Muscle of back (tissue), 13 donors: ENCODE measurements at places on chromosomes 5 and 9.

GRCh38 chr5:170534177-170534576 is 30.4 kb downstream of the KCNIP1 start:
- no peak for DNase-seq

DNA sequence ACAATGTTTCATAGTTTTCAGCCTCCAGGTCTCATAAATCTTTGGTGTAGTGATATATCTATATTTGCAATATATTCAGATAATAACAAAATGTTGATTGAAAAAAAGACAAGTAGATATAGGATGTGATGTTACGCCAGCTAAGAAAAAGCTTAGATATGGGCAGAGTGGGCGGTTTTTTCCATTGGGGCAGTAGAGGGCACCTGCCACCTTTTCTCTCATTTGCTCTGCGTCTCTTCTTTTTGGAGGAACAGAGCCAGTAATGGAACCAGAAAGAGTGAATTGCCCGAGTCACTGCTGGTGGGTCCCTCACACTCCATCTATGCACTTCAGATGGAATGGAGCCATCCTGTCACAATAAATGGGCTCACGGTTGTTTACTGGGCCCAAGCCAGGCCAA is 62.1 kb upstream of the FANCC start:
- DNase-seq = no peak

GRCh38 chr5:64595031-64595855 is 89.4 kb downstream of the RGS7BP start:
- peak; percentile 57 for DNase-seq

DNA sequence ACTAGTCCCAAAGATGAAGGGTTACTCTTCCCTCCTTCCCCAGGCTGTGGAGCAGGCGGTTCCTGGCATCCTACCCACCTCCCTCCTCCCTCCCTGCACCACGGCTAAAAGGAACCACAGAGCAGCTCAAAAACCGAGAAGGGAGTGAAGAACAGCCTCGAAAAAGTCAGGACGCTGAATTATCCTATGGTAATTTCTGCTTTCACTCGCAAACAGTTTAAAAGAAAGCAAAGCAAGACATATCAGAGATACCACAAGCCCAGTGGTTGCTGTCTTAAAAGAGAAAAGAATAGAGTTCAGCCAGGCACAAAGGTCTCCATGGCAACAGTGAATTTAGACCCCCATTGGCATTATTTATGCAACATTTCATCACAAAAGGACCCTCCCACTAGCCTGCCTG is 315.4 kb downstream of the CTNND2 start:
- DNase-seq = no peak

DNA sequence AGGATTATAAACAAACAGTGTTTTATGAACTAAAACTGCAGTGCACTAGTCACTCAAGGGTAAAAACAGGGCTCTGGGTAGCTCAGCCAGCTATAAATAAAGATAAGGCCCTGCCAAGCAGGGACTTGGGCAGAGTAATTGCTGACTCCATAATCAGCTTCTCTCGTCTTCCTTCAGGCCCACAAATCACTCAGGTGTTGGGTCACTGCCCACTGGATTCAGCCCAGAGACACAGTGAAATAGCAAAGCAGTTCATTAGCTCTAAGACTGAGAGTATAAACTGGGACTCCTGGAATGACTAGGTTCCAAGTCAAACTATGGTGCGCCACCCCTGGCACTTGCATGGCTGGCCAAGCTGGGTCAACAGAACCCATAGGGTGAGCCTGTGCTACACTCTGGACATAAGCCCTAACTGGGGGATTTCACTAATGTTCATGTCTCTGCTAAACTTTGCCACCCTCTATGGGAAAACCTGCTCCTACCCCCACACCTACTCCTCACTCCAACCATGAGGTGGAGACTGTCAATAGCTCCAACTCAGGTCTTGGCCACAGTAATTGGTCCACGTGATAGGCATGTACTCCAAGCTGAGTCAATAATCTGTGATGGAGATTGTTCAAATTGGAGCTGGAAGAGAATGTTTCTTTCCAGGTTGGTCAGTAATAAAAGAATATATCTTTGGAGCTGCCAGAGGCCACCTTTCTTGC is 158.5 kb downstream of the SLIT3 start:
- DNase-seq = no peak

DNA sequence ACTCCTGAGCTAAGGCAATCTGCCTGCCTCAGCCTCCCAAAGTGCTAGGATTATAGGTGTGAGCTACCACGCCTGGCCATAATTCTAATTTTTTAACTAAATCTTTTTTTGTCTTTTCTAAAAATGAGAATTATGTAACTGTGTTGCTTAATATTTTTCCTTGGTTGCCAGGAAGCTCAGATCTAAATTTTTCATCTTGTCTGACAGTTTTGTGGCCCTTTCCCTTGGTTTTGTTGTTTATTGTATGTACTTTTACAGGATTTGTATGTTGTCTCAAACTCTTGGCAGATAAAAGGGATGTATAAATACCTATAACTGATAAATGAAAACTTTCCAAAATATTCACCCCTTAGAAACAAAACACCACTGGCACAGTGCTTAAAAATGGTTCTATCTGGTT is 88.2 kb upstream of the KLF9 start:
- DNase-seq = no peak

GRCh38 chr9:27351438-27351837 is 54.5 kb upstream of the EQTN start:
- no peak for DNase-seq

- DNase-seq = no peak
These were observed 2.7 kb downstream of the GPX8 start for GRCh38 chr5:55162666-55163065.

GRCh38 chr9:13550519-13550918 is 271.0 kb upstream of the MPDZ start:
- no peak for DNase-seq

DNA sequence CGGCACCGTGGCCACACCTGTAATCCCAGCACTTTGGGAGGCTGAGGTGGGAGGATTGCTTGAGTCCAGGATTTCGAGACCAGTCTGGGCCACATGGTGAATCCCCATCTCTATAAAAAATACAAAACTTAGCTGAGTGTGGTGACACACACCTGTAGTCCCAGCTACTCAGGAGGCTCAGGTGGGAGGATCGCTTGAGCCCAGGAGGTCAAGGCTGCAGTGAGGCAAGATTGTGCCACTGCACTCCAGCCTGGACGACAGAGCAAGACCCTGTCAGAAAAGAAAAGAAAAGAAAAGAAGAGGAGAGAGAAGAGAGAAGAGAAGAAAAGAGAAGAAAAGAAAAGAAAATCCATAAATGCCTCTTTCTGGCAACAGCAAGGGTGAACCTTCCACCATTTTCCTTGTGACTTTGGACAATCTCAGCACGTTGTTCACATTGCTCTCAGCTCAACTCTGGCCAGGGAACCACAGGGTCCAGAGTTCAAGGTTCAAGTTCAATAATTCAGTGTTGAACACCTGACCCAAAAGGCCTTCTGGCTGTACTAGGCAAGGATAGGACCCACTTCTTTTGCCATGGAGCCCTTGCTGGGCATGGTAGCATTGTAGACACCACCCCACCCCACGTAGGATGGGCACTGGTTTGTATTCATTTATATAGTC is 14.6 kb upstream of the DUSP1 start:
- DNase-seq = no peak

GRCh38 chr9:27368316-27368985 is 71.5 kb upstream of the EQTN start:
- DNase-seq = peak; percentile 73

GRCh38 chr5:57010786-57011185 is 58.9 kb upstream of the MIER3 start:
- no peak for DNase-seq

- no peak for DNase-seq
These were observed 12.0 kb downstream of the RAB14 start for GRCh38 chr9:121189660-121190059.

DNA sequence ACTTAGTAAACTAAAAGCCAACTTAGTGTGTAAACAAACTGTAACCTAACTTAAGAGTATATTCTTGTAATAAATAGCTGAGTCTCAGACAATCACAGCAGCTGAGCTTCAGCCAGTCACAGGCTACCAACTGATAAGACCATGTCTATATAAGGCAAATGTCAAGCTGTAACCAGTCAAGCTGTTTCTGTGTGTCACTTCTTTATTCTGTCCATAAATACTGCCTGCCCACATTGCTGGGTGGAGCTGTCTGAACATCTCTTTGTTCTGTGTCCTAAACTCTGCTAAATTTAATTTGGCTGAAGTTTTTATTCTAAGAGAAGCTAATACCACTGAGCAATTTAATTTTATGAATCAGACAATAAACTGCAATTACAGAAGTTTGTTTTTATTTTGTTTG is 412.1 kb upstream of the CDH10 start:
- DNase-seq = no peak

DNA sequence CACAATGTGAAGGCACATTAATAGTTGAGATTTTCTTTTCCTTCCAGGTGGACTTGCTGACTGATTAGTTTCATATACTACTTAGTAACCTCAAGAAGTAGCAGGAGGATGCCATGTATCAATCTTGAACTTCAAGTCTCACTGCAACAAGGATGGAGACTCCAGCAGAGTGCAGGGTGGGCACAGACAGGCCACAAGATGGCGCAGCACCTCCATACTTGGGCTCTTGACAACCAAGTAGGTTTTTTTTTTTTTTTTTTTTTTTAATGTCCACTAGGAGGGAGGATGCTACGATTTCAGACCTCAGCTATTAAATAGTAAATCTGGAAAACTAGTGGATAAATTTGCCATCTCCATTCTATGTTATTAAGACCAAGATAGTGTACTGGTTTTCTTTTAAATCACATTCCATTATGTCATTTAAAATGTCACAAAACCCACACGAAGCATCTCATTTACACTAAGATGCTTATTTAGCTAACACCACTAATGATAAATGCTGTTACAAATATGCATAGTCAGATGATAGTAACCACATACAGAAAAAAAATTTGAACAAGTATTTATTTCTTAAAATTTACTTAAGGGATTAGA is 58.6 kb downstream of the IL6ST start:
- DNase-seq = peak; percentile 75

DNA sequence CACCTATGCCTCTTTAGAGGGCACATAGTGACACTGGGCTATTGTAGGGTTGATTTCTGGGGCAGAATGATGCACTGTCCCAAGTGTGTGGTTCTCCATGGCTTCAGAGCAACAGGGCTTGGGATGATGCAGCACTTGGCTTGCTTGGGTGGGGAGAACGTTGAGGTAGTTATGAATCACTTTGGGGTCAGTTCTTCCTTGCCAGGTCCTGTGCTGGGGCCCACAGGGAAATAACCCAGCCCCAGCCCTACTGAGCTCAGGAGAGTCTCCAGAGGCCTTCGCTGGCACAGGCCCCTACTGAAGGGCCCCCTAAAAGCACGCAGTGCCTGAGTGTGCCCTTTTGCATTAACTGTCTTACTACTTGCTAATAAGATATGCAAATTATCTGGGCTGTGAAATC is 24.2 kb downstream of the JADE2 start:
- no peak for DNase-seq

- DNase-seq = peak; percentile 93
These were observed 77.0 kb downstream of the OXCT1 start for GRCh38 chr5:41793141-41793770.

DNA sequence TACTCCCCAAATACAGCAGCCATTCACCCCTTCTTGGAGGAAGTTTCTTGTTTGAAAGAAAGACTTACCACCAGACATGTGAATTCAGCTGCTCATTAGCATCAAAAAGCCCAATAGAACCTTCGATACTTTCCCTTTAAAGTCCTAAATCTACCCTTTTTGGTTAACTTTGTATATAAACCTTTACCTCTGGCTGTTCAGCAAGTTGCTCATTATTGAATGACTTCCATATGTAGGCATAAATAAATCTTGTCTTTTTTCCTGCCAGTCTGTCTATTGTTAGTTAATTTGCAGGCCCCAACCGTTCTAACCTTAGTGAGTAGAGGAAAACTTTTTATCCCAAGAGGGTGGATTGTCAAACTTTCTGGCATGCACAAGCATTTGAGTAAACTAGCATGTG is 27.9 kb upstream of the FBXL17 start:
- no peak for DNase-seq

DNA sequence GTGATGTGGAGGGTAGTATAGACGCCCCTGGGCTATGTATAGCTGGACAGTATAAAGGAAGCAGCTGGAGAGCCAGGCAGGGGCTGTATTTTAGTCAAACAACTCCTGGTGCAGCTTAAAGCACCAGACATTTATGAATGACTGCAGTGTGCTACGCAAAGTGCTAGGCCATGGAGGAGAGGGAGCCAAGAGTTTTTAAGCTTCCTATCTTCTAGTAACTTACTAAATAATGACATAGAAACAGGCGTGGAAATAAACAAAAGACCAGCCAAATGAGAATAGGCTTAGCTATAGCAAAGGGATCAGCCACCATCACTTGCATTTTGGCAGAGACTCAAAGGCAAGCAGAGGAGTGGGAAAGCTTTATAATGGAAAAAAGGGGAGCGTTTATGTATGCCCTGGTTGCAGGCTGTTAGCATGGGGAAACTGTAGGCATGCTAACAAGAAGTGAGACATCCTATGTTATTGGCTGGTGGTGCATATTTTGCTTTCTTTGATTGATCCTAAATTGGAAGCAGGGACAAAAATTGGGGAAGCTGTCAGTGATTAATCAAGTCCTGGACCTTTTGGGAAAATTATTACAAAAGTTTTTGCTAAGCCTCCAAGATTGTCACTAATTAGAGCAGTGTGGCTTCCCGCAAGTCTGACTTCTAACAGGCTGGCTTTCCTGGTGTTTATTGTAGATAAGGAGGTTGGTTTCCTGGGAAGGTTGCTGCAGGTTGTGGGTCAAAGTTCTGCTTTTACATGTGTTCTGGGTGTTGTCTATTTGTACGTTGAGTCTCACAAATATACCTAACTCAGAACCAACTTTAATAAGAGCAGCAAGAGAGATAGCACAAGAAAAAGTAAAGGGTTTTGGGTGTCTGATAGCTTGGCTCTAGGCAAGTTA is 46.6 kb downstream of the RAB3C start:
- no peak for DNase-seq

- no peak for DNase-seq
These were observed 3.3 kb downstream of the TMEM174 start for GRCh38 chr5:73176250-73176649.

- DNase-seq = no peak
These were observed 24.7 kb upstream of the ADAM19 start for GRCh38 chr5:157600252-157600651.

DNA sequence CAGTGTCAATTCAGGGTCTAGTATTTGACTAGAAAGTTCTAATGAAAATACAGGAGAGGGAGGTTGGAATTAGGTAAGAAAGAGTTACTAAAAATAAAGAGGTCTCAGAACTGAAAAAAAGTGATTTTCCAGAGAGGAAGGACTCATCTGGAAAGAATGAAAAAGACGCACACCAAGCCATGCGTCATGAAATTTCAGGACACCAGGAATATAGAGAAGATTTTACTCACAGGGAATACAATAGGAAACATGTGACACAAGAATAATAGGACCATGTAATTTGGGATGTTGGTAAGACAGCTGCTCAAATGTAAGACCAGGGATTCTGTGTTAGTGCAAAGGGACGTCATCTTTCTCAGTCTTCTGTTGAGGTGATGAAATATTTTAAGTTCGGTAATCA is 224.7 kb downstream of the GDNF start:
- peak; percentile 86 for DNase-seq

GRCh38 chr5:36156619-36157018 is 4.7 kb downstream of the SKP2 start:
- DNase-seq = no peak
